ENCODE measurements at places on chromosomes 16 and 17. TPM values are rescaled to one million over a fixed set of nuclear protein-coding genes. Genes with fewer than 3 reads are reported as not detected.

- no peaks in the 10 kb centered on the region for H3K36me3 ChIP-seq
- no peaks in the 10 kb centered on the region for H3K4me1 ChIP-seq
- DNase-seq = no peak
- H3K27ac ChIP-seq = no peak within 1 kb of the TSS
- H3K27me3 ChIP-seq = no peaks in the 10 kb centered on the region
Measured at GRCh38 chr17:41624208-41625101, at the start of gene KRT17. Gene KRT17, minus strand, starts transcription at chr17:41624575. Its CDS starts 66 bp downstream, at chr17:41624509.

DNA sequence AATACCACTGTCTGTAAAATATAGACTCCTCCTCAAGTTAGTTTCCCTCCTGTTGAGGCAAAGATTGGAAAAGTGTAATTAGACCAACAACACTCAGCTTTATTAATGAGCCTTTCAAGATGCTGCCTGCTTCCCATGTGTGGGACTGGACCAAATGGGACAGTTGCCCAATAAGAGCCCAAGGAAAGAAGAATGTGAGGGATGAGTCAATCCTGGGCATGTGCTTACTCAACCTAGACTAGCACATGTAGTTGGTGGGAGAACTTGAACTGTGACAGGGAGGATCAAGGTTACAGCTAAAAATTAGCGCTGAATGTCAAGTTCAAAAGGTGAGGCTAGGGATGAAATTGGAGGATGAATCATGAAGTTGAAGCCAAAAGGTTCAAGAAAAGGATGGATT lies 435.5 kb downstream of the CA10 start:
- H3K27me3 ChIP-seq = no peaks in the 10 kb centered on the region
- H3K4me1 ChIP-seq = no peaks in the 10 kb centered on the region
- H3K36me3 ChIP-seq = no peaks in the 10 kb centered on the region
- no peak for DNase-seq
- no peak overlapping the region for H3K4me3 ChIP-seq

GRCh38 chr17:80264205-80265075 lies 3.8 kb downstream of the RNF213 start:
- peak overlapping the region; percentile 96 for H3K4me3 ChIP-seq
- H3K36me3 ChIP-seq = peaks cover 37% of the 10 kb centered on the region
- H3K4me1 ChIP-seq = peaks cover 51% of the 10 kb centered on the region
- peak overlapping the region; percentile 92 for H3K27ac ChIP-seq

DNA sequence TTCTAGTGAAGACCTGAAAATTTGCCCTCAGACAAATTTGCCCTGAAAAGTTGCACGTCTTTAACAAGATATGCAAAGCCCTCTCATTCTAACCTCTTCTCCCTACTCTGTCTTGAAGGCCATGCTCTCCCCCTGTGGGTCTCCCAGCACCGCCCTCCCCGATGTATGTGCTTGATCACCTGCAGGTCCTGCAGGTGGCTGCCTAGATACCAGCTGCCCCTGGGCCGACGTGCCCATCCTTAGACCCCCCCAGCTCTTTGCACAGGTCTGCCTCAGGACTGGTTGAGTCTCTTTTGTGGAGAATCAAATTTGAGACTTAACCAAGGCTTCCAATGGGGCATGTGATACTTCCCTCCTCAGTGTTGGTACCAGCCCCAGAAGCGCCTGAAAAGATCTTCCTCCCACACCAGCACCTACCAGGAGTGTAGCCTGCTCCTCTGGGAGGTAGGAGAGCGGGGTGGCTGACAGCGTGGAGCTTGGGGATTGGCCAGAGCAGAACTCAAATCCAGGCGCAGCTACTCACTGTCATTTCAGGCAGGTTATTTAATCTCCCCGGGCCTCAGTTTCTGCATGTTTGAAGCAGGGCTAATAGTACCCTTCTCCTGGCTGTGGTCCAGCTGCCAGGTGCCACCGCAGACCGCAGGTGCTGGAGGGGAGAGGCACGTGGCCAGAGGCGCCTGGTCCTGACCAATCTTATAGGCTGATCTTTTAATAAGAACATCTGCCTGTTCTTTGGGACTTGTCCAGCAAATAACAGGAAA lies 4.5 kb upstream of the MRPL38 start:
- H3K4me1 ChIP-seq = peaks cover 12% of the 10 kb centered on the region
- no peaks in the 10 kb centered on the region for H3K27me3 ChIP-seq
- no peaks in the 10 kb centered on the region for H3K36me3 ChIP-seq
- no peak overlapping the region for H3K4me3 ChIP-seq

- H3K4me3 ChIP-seq = peak overlapping the region; percentile 7
- H3K4me1 ChIP-seq = peaks cover 44% of the 10 kb centered on the region
- H3K27me3 ChIP-seq = no peaks in the 10 kb centered on the region
Measured at GRCh38 chr16:49463529-49463928, 89.9 kb downstream of the C16orf78 start.

DNA sequence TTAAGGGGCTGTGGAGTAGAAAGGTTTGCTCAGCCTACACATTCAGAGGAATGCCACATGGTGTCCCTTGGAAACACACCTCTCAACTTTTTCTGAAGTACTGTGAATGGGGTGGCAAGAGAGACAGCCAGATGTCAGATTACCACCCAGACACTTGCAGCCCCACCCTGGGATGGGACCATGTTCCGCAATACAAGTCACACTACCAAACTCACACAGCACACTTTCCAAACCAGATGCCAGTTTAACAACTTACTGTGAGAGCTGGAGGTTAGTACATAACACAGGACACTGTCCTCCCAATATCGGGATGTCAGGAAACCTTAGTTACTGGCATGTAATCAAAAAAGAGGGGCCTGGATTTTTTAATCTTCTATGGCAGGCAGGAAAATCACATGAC lies 7.9 kb downstream of the USP7 start:
- H3K36me3 ChIP-seq = no peaks in the 10 kb centered on the region
- no peak overlapping the region for H3K27ac ChIP-seq
- no peaks in the 10 kb centered on the region for H3K27me3 ChIP-seq

DNA sequence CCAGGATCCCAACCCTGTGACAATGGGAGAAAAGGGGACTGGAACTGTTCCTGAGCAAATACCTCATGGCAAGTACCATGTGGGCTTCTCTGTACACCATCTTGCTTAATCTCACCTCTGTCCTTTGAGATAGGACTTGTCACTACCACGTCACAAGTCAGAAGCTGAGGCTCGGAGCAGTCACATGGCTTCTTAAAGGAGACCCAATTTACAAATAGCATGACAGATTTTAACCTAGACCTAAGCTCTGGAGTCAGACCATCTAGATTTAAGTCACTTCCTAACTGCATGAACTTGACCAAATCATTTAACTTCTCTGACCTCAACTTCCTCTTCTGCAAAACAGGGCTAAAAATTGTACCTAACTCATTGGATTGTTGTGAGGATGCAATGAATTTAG lies 36.0 kb upstream of the CCL1 start:
- H3K4me3 ChIP-seq = no peak overlapping the region
- H3K27ac ChIP-seq = no peak overlapping the region
- H3K36me3 ChIP-seq = no peaks in the 10 kb centered on the region
- H3K27me3 ChIP-seq = peaks cover 5% of the 10 kb centered on the region

DNA sequence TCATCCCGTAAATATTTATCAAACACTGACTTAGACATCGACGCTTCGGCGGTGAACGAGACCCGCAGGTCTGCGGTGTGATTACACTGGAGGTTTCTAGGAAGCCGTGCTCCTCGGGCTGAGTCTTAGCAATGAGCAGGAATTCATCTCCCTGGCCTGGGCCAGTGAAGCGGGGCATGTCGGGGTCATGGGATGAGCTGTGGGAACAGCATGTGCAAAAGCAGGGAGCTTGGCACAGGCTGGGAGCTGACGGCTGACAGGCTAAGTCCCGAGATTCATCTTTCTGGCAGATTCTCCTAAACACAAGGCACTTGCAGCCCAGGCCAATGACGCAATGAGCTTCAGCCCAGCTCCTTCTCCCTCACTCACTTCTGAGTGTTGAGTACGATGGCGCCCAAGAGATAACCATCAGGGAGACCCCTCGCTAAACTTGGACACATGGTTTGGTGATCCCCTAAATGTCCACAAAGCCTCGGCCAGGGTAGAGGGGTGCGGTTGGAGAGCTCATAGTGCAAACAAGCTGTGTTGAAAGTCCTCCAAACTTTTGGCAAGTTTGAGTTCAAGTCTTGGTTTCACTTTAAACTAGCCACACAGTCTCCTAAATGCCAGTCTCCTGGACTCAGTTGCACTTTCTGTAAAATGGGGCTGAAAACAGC lies 12.8 kb downstream of the CRISPLD2 start:
- H3K27ac ChIP-seq = no peak overlapping the region
- no peaks in the 10 kb centered on the region for H3K27me3 ChIP-seq
- H3K4me1 ChIP-seq = no peaks in the 10 kb centered on the region

DNA sequence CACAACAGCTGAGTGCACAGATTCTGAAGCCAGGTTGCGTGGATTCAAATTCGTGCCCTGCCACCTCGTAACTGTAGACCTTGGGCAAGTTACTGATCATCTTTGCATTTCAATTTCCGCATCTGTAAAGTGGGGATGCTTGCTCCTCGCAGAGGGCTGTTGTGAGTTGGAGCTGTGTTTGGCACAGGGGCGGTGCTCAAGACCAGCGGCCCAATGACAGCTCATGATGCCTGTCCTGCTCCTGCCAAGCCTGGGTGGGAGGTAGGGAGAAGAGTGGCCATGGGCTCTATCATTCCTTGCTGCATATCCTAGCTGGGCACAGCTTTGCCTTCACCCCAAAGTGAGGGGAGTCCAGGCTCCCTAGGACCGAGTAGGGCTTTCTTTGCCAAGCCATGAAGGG lies 12.6 kb downstream of the NXPH3 start:
- DNase-seq = no peak
- peaks cover 9% of the 10 kb centered on the region for H3K36me3 ChIP-seq
- H3K27me3 ChIP-seq = no peaks in the 10 kb centered on the region

- no peak for DNase-seq
- no peaks in the 10 kb centered on the region for H3K27me3 ChIP-seq
- H3K4me3 ChIP-seq = no peak overlapping the region
- H3K4me1 ChIP-seq = no peaks in the 10 kb centered on the region
Measured at GRCh38 chr17:56222255-56222654, 69.0 kb downstream of the ANKFN1 start.

DNA sequence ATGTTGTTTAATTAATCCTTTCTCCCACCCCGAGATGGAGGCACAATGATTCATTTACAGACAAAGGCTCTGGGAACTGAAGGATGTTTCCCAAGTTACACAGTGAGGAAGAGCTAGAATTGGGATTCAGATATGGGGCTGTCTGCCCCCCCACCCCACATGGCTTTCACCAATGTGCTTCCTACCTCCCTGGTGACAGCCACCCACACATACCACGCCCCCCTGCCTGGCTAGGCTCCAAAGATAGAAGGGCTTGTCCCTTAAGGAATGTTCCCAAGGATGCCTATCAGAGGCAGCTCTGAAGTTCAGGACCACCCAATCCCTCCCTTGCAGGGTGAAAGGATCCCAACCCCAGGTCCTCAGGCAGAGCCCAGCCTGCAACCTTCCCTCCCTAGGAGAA lies 32.9 kb downstream of the CFAP20 start:
- no peak overlapping the region for H3K4me3 ChIP-seq
- no peaks in the 10 kb centered on the region for H3K27me3 ChIP-seq
- DNase-seq = no peak
- no peak overlapping the region for H3K27ac ChIP-seq
- no peaks in the 10 kb centered on the region for H3K36me3 ChIP-seq

GRCh38 chr16:88617268-88618031 lies 20.9 kb upstream of the IL17C start:
- peaks cover 10% of the 10 kb centered on the region for H3K4me1 ChIP-seq
- peaks cover 15% of the 10 kb centered on the region for H3K36me3 ChIP-seq
- H3K27ac ChIP-seq = no peak overlapping the region
- H3K4me3 ChIP-seq = no peak overlapping the region
- no peaks in the 10 kb centered on the region for H3K27me3 ChIP-seq
- DNase-seq = no peak

GRCh38 chr17:45334701-45335677 lies 18.2 kb upstream of the MAP3K14 start:
- peaks cover 2% of the 10 kb centered on the region for H3K27me3 ChIP-seq
- no peak overlapping the region for H3K27ac ChIP-seq
- no peak for DNase-seq

- H3K36me3 ChIP-seq = no peaks in the 10 kb centered on the region
- DNase-seq = no peak
- no peaks in the 10 kb centered on the region for H3K4me1 ChIP-seq
Measured at GRCh38 chr16:76487411-76488064, 210.3 kb downstream of the CNTNAP4 start.

DNA sequence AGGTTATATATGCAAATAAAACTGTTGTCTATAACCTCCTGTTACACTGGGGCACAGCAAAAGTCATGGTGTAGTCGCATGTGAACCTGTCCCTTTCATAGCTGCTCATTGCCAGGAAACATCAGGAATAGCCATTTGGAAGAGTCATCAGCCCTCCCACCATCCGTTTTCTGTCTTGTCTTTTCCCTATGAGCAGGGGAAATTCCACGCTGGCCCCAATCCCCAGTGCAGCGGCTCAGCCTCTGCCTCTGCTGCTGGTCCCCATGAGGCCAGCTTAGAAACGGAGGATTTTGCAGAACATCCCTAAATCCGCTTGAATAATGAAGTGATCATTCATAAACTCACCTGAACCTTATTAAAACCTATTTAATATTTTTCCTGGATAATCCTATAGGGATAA lies 10.5 kb downstream of the MAPT start:
- peaks cover 20% of the 10 kb centered on the region for H3K4me1 ChIP-seq
- no peak for DNase-seq
- H3K4me3 ChIP-seq = no peak overlapping the region
- peaks cover 29% of the 10 kb centered on the region for H3K27me3 ChIP-seq
- H3K27ac ChIP-seq = no peak overlapping the region

DNA sequence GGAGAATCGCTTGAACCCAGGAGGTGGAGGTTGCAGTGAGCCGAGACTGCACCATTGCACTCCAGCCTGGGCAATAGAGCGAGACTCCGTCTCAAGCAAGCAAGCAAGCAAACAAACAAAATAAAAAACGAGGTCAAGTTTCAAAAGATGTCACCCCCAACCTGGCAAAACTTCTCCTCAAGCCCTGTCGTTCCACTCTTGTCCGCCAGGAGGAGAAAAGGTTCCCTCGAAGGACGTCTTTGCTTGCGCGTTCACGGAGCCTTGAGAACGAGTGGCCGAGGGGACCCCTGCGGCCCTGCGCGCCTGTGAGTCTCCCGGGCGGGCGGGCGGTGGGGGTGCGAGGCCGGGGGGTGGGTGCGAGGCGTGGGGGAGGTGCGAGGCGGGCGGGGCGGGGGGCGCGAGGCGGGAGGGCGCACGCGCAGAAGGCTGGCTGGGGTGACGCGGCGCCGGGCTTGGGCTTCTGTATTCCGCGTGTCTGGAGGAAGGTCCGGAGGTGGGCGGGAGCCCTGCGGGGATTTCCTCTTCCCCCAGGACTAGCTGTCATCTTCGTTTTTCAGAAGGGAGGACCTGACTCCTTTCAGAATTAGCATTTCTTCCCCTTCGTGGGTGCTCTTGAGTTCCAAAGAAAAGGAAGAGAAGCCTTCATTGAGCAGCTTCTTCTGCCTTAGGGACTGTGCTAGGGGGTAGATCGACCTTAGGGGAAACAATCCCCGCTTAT lies 3.7 kb downstream of the SLC52A1 start:
- peak; percentile 91 for DNase-seq
- peak overlapping the region; percentile 84 for H3K27ac ChIP-seq
- H3K36me3 ChIP-seq = no peaks in the 10 kb centered on the region
- peaks cover 2% of the 10 kb centered on the region for H3K27me3 ChIP-seq

Gene CCDC200
- total RNA-seq = not detected

Gene METTL22
- total RNA-seq = 43.2 TPM

Gene TBX21
- 50.6 TPM for total RNA-seq

Gene KRT33A
- not detected for total RNA-seq

Gene KRT31
- total RNA-seq = not detected

Gene CDH3
- total RNA-seq = 23.3 TPM

Gene EPN3
- not detected for total RNA-seq

Gene TPSD1
- not detected for total RNA-seq

Gene NACA2
- total RNA-seq = not detected

Gene HOXB3
- total RNA-seq = 2.0 TPM

Gene KRTAP9-6
- total RNA-seq = not detected
